Amniotic stem cell (primary cell): ENCODE measurements at places on chromosomes 7 and 10.

DNA sequence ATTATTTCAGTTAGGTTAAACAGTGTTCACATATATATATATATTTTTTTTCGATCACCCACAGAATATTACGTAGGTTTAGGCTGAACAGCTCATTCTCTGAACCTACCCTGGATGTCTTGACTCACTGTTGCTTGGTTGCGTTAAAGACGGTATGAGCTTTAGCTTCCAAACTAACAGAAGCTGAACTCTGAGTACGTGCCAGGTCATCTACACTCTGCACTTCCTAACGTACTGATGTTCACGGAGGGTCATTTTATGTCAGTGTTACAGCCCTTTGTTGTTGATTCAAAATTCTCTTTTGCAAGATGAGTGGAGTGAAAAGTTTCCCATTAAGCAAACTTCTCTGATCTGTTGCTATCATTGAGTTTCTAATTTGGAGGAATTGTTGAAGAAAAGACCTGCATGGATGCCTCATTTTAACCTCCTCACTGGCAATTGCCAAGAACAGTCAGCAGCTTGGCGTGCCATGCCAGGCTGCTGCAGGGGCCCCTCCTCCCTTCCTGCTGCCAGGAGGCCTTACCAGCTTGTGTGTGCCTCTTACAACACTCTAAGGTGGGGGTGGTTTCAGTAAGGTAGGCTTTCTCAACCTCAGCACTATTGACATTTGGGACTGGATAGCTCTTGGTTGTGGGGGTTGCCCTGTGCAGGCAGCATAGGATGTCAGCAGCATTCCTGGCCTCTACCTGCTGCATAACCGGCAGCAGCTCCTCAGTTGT is 44.3 kb downstream of the INSYN2A start:
- no peak for DNase-seq

GRCh38 chr10:37821237-37821636 is 36.2 kb downstream of the ZNF248 start:
- DNase-seq, result no peak

- no peak for DNase-seq
Observed at GRCh38 chr7:42926204-42926603, 5.8 kb downstream of the PSMA2 start.

DNA sequence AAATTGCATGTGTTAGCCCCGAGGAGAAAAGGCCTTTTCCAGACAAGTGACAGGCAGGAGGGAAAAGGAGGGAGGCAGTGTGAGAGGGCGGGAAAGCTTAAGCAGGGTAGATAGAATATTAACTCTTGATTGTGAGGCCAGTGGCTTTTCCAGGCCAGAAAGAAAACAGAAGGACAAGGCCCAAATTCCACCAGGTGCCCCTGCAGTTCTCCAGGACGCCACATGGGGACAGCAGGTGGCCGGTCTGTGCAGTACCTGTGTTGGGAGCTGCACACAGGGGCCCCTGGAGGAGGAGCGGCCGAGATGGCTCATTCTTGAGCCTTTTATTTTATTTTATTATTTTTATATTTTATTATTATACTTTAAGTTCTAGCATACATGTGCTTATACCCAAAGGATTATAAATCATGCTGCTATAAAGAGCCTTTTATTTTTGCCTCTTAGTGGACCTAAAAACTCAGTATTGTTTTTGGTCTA is 141.3 kb upstream of the KLF14 start:
- no peak for DNase-seq

DNA sequence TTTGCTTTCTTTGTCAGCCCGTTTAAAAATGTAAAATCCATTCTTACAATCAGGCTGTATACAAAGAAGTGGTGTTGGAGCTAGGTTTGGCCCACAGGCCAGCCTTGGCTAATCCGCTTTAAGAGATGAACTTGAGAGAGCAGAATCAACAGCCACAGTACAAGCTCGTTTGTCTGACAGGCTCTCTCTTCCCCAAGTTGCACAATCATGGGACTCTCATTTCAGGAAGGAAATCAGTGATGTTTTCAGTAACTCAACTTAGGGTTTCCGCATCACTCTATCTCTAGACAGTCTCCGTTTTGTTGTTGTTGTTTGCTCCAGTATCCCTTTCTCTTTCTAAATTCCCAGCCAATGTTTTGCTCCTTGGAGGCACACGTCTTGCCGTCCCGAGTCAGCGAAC is 582.0 kb upstream of the MKI67 start:
- DNase-seq, result no peak

- no peak for DNase-seq
Observed at GRCh38 chr7:726854-727103, 280 bp downstream of the DNAAF5 start.

GRCh38 chr10:97314671-97315070 is 4.4 kb upstream of the FRAT1 start:
- DNase-seq, result no peak

DNA sequence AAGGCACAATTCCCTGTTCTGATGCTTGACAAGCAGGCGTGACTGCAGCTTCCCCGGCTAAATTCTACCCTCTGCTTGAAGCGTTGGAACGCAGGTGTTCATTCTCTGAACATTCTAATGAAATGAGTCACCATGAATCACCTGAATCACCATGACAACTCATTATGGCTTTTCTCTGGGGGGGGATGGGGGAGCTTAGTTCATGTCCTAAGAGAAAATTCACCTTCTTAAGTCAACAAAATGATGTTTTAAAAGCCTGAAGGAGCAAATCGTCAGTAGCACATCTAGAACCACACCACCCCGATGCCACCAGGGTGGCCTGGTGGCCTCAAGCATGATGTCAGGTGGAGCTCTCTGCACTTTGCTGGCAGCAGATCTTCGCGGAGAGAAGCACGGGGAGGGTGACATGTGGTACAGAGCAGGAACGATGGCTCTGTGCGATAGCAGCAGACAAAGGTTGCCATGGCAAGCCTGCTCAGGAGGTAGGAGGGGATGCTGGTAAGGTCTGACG is 33.7 kb downstream of the DDC start:
- no peak for DNase-seq

- DNase-seq, result no peak
Observed at GRCh38 chr7:30159163-30159562, 24.4 kb downstream of the MTURN start.

- DNase-seq, result no peak
Observed at GRCh38 chr7:129496653-129497052, 5.7 kb upstream of the SMKR1 start.

DNA sequence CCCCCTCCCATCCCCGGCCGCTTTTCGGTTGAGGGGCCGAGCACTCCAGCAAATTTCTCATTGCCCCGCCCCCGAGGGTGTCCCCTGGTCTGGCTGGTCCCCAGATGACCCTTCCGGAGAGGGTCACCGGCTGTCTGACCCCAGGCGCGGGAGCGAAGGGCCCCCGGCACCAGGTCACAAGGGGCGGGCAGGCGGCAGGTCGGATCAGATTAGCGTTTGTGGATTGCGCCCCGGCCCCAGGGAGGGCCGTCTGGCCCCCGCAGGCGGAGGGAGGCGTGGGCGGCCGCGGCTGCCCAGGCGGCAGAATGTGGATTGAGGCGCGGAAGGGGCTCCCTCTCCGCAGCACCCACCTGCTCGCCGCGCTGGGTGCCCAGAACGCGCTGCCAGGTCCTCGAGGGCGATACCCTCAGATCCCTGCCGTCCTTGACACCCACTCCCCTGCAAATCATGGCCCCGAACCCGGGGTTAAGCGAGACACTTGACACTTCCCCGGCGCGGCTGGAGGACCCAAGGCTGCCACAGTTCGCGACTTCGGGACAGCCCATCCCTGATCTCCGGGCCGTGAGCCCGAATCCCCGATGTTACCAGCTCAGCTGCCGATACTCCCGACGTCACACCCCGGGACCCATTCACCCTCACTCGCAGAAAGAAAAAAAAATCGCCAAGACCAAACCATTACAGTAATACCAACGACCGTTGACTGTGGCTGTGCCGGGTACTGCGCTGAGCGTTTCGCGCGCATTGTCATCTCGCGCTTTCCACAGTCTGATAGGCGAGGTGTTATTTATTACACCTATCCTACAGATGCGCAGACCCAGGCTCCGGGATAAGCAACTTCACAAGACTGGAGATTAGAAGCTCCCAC is 953 bp downstream of the NODAL start:
- DNase-seq, result no peak

- DNase-seq, result no peak
Observed at GRCh38 chr10:25831080-25831479, 102.9 kb upstream of the MYO3A start.

DNA sequence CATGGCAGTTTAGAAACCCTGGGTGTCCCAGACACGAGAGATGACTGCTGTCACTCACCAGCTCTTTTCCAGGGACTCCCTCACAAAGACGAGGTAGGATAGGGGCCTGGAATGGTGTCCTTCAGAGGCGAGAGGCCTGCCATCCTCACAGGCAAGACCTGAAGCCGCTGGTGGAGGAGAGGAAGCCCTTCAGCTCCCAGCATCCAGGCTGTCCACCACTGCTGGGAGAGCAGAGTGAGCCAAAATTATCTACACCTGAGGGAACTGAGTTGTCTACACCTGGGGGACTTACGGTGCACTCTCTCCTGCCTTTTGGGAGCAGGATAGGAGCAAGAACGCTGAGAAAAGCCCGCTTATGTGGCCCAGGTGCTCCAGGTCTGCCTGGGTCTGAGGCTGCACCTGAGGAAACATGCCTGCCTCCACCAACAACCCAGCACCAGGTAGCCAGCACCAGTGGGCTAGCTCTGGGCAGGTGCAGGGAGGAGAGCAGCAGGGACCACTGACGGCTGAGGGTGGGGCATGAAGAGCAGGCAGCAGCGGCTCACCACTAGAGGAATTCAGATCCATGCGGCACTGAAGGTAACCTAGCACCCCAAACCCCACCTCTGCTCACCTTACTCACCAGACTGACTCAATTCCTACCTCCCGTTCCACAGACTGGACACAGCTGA is 357.2 kb downstream of the SH2D4B start:
- no peak for DNase-seq

DNA sequence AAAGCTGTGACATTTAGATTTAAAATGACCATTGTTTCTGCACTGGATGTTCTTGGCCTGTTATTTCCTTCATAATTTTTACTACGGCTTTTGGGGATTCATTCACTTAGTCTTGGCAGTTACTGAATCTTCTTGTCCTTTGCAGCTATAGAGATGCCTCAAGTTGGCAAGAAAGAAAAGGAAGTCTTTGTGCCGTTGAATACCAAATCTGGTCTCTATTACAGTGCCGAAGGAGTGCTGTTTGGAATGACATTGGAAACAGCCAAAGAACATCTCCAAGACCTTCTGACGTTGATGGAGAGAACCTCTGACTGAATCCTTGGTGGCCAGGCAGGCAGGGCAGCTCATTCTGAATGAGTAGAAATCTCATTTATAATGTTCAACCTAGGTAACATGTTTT is 54.3 kb upstream of the NRP1 start:
- DNase-seq, result no peak

- no peak for DNase-seq
Observed at GRCh38 chr10:76037531-76038155, 606.2 kb downstream of the LRMDA start.

- no peak for DNase-seq
Observed at GRCh38 chr10:30894221-30894620, 137.4 kb downstream of the ZNF438 start.
